ENCODE measurements at places on chromosomes 5 and 9. TPM values are rescaled to one million over a fixed set of nuclear protein-coding genes. Genes with fewer than 3 reads are reported as not detected.
A peak's percentile ranks its signal among the peaks of the same experiment; 100 is the strongest.

URM1 gene
- 37.3 TPM for total RNA-seq

C5 gene
- total RNA-seq, result 0.82 TPM

PLAC8L1 gene
- not detected for total RNA-seq

TMEM215 gene
- not detected for total RNA-seq

STK10 gene
- 6.9 TPM for total RNA-seq

DMRTA1 gene
- 0.43 TPM for total RNA-seq

CDKN2A gene
- total RNA-seq, result not detected

PCDHB16 gene
- 5.3 TPM for total RNA-seq

FOCAD gene
- 50.1 TPM for total RNA-seq

FGF1 gene
- 35.3 TPM for total RNA-seq

CNTNAP3 gene
- 6.1 TPM for total RNA-seq

RECK gene
- total RNA-seq, result 8.9 TPM

TOMM5 gene
- total RNA-seq, result 63.9 TPM

CRHBP gene
- 10.3 TPM for total RNA-seq

PNPLA7 gene
- total RNA-seq, result 4.6 TPM

- no peak for DNase-seq
These were observed 227.6 kb upstream of the DAP start for GRCh38 chr5:10988622-10989021.

DNA sequence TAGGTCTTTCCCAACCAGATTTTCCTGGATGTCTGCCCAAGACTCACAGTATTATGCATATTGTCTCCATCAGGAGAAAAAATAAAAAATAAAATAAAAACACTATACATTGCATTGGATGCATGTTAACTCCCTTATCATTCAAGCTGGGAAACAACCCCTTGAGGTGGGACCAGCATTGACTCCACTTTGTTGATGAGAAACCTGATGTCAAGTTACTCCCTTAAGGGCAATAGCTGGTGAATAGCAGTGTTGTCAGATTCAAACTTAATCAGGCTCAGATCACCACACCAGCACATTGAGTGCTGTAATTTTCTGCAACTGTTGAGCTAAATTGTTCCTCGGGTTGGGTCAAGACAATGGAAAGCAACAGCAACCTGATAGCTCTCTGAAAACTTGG, 264.0 kb upstream of the TRIM32 start:
- no peak for DNase-seq

- DNase-seq, result no peak
These were observed 1.2 kb downstream of the CARD6 start for GRCh38 chr5:40842351-40842750.

- no peak for DNase-seq
These were observed 32.6 kb downstream of the HEXB start for GRCh38 chr5:74717596-74717995.

GRCh38 chr5:161847941-161848391, at the start of gene GABRA1:
Gene GABRA1 (plus strand): TSS chr5:161848120. CDS start chr5:161850811, 2,691 bp downstream.
- DNase-seq, result no peak

GRCh38 chr9:84187090-84187489, 153.5 kb downstream of the SLC28A3 start:
- DNase-seq, result no peak

DNA sequence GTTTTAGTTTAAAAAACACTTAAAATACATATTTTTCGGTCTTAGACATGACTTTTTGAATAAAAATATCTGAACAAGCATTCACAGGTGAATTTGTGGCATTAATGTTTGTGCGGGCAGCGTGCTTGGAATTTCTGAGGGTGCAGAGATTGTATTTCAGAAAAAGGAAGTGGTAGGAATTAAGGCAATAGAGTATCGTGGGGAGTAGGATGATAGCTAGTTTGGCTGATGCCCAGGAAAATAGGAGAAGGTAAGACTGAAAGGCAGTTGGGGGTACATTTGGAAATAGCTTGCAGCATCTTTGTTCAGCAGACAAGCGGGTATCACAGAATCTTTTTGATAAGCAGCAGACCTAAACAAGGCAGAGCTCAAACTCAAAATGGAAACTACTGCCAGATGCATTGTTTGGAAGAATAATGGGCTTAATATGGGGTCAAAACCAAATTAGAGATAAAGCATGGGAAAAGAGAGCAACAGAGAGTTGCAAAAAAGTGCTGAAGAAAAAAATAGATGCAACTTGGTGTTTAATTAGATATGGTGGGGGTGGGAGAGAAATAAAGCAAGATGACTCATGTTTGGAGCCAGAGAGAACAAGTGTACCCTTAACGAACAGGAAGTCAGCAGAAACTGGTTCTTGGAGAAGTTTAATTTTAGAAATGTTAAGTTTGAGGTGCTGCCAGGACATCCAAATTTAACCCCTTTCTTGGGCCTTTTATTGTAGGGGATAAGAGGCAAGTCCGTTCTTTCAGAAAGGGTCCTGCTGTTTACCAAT, 85.7 kb upstream of the ARRDC3 start:
- no peak for DNase-seq

- no peak for DNase-seq
These were observed 640.4 kb upstream of the CDH10 start for GRCh38 chr5:25285136-25285535.

GRCh38 chr9:16026886-16027285, 474.0 kb downstream of the CCDC171 start:
- DNase-seq, result no peak

DNA sequence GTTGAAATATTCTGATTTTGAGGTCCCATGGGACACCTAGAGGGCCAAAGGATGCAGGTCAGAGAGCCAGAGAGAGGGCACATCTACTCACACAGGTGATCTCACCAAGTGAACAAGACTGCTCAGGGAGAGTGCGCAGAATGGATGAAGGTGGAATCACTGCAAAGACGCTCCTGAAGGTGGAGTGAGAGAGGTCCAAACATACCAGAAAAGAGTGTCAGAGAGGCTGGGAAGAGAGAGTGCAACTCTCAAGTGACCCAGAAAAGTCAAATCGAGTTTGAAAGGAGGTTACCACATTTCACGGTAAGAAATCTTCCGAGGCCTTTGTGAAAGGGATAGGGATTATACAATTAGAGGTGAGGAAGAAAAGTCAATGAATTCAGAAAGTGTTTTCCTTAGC, 173.4 kb downstream of the EPB41L4A start:
- DNase-seq, result no peak

- DNase-seq, result no peak
These were observed 234.8 kb downstream of the CSNK1G3 start for GRCh38 chr5:123746683-123747360.

- peak; percentile 83 for DNase-seq
These were observed 92.7 kb downstream of the DAB2IP start for GRCh38 chr9:121744002-121744686.

- DNase-seq, result no peak
These were observed 16.9 kb upstream of the TRIM14 start for GRCh38 chr9:98135938-98136337.

GRCh38 chr5:122707796-122708195, 67.1 kb upstream of the SNX2 start:
- DNase-seq, result no peak

GRCh38 chr5:19853616-19854240, 134.3 kb downstream of the CDH18 start:
- no peak for DNase-seq

- DNase-seq, result no peak
These were observed 36.3 kb downstream of the ADAMTS19 start for GRCh38 chr5:129496421-129496820.

- DNase-seq, result no peak
These were observed 11.8 kb downstream of the HK3 start for GRCh38 chr5:176887252-176887849.

- no peak for DNase-seq
These were observed 82.5 kb downstream of the UHRF2 start for GRCh38 chr9:6495466-6495865.

GRCh38 chr9:3525096-3525835, 535 bp downstream of the RFX3 start:
- peak; percentile 63 for DNase-seq

Measured in right atrium auricular region (tissue), 2 donors.